ENCODE measurements at places on chromosomes 7 and 10.

- DNase-seq, result no peak
Observed at GRCh38 chr7:150325110-150325611, 1.8 kb upstream of the ACTR3C start.

- DNase-seq, result no peak
Observed at GRCh38 chr7:29100924-29101323, 45.4 kb downstream of the CPVL start.

- no peak for DNase-seq
Observed at GRCh38 chr7:120307991-120308545, 35.1 kb downstream of the KCND2 start.

DNA sequence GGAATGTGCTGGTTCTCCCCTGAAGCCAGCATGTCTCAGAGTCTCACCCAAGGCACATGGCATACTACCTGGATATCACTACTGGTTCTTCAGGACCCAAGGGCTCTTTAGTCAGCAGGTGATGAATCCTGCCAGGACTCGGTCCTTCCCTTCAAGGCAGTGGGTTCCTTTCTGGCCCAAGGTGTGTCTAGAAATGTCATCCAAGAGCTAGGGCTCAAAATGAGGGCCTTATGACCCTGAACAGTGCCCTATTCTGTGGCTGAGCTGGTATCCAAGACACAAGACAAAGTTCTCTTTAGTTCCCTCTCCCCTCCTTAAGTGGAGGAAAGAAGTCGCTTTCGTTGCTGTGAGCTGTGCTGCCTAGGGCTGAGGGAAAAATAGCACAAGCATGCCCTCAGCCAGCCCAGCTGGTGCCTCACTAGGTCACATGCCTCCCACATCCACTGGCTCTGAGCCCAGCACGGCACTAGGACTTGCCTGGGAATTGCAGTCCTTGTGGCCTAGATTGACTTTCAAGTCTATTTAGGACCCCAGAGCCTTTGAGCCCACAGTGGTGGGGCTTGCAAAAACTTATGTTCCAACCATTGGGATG lies 106.0 kb downstream of the BMS1 start:
- no peak for DNase-seq

GRCh38 chr7:151626422-151627115 lies 106.9 kb upstream of the RHEB start:
- no peak for DNase-seq

DNA sequence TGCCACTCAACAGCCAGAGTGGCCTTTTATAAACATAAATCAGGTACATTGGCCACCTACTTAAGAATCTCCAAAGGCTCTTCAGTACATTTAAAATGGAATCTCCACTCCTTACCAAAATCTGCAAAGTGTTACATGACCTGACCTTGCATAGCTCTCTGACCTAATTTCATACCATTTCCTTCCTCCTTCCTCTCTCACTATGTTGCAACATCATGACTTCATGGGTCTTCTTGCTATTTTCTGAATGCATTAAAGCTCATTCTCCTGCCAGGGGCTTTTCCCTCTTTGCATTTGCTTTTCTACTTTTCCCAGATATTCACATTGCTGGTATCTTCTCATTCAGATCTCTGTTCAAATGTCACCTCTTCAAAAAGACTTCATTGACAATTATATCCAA lies 22.1 kb upstream of the PPP1R17 start:
- no peak for DNase-seq

DNA sequence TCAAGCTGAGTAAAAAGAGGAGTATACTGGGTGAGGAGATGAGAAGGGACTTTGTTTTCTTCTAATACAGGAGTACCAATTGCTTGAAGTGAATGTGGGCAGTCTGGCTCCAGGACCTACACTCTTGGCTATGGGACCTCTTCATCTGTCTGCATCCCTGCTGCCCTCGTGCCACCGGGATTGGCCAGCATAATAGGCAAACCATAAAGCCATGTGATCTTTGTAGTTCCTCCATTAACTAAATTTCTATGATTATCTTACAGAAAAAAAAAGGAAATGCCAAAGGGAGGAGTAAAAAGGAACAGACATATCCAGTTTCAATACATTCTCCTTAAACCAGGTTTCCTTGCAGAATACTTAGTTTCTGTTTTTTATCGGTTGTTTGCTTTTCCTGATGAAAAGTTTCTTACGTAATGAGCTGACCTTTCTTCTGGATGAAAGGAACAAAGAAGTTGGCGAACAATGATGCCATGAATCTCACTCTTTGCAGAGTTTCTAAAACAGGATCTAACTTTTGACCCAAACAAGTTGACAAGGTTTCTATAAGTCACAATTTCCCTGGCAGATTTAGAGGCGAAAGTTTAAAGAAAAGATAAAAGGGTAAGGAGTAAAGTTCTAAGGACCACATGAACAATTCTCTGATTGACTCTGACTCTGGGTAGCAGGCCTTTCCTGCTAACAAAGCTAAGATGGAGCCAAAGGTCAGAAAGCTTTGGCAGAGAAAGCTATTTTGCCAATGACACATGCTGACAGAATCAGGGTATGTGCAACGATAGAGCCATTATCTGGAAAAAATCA lies 54.1 kb downstream of the LAMB1 start:
- DNase-seq, result no peak

DNA sequence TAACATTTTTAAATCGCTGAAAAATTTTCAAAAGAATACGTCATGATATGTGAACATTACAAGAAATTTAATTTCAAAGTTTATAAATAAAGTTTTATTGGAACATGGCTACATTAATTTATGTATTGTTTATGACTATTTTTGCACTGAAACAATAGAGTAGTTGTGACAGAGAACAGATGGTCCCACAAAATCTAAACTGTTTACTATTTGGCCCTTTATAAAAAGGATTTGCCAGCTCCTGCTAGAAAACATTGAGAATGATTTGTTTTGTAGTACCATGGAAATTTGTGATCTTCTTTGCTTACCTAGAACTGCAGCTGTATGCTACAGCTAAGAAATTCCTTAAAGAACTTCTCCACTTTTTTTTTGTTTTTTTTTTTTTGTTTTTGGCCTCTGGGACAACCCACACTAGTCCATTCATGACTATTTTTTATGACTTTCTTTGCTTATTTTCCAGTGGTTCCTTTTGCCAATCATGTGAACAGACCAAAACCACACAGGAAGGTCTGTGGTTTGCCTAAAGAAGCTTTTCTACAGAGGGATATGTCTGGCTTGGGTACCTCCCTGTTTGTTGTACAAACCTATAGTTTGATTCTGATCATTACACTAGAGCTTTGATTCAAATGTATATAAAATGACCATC lies 55.7 kb downstream of the ST7 start:
- DNase-seq, result no peak

- no peak for DNase-seq
Observed at GRCh38 chr10:83908506-83908905, 230.8 kb upstream of the GHITM start.

Measured in activated CD4-positive, alpha-beta T cell treated with anti-CD3 and anti-CD28 coated beads for 24 hours (primary cell).